ENCODE measurements at places on chromosomes 6 and 20.

GRCh38 chr6:21855811-21856455 is 262.4 kb downstream of the SOX4 start:
- DNase-seq, result no peak

DNA sequence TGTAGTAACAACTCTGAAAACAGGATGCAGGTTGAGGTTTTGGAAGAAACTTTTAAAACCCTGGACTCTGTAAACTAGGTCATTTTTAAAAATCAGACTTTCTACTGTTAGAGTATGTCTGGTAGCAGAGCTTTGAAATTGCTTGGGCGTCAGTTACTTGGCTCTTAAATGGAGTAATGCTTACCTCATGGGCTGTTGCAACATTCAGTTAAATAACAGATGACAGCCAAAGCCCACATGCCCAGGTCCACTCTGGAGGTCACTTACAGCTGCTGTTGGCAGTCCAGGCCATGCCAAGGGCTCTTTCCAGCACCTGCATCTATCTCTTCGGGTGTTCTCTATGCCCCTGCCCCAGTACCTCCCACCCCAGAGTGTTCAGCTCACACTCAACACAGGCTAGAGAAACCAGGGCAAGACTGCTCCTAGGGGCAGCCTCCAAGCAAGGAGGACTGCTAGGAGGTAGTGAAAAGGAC is 96.4 kb downstream of the BANF2 start:
- no peak for DNase-seq

DNA sequence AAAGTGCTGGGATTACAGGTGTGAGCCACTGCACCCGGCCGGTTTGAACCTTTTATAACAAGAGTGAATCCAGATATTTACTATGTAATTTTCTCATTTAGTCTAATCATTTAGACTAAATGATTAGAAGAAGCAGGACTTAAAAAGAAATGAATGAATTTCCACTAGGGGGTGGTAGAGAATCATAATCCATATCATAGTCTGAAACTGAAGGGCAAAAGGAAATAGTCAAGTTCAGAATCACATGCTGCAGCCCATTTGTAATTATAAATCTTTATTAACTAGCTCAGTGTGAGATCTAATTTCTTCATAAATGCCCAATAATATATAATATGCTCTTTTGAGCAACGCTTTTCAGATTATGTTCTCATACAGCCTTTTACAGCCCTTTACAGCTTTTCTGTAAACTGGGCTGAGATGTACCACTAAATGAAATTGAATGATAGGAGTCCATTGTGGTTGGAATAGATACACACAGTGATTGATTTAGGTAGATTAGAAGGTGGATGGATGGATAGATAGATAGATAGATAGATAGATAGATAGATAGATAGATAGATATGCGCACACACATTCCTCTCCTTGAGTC is 31.8 kb downstream of the PSMB9 start:
- DNase-seq, result no peak

GRCh38 chr20:25136643-25137559 is 55.0 kb upstream of the VSX1 start:
- no peak for DNase-seq

GRCh38 chr6:170024940-170025339 is 265.9 kb downstream of the DLL1 start:
- no peak for DNase-seq

DNA sequence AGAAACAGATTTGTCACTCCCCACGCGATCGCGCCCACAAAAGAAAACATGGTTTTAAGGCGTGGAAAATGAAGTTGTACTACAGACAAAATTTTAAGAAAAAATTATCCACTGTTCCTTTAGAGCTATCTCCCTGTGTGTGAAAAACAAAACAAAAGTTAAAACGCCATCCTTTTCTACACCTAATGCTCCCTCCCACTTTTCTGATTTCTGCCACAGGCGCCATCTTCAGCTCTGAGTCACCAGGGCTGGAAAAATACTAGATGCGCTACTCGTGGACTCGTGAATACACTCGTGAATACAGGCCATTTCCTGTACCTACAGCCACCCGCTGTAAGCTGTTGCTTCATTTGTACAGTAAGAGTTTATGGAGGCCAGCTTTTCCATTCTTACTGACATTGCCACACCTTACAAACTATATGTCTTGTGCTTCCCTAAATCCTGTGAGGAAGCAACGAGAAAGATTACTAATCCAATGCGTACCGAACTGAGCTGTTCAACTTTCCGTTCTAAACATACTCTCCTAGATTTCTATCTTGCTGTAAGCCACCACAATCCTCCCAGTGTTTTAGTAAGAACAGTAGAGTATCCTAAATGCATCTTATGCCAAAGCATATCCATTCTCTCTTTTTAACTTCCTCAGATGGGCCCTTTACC is 773 bp upstream of the AHI1 start:
- peak; percentile 52 for DNase-seq

DNA sequence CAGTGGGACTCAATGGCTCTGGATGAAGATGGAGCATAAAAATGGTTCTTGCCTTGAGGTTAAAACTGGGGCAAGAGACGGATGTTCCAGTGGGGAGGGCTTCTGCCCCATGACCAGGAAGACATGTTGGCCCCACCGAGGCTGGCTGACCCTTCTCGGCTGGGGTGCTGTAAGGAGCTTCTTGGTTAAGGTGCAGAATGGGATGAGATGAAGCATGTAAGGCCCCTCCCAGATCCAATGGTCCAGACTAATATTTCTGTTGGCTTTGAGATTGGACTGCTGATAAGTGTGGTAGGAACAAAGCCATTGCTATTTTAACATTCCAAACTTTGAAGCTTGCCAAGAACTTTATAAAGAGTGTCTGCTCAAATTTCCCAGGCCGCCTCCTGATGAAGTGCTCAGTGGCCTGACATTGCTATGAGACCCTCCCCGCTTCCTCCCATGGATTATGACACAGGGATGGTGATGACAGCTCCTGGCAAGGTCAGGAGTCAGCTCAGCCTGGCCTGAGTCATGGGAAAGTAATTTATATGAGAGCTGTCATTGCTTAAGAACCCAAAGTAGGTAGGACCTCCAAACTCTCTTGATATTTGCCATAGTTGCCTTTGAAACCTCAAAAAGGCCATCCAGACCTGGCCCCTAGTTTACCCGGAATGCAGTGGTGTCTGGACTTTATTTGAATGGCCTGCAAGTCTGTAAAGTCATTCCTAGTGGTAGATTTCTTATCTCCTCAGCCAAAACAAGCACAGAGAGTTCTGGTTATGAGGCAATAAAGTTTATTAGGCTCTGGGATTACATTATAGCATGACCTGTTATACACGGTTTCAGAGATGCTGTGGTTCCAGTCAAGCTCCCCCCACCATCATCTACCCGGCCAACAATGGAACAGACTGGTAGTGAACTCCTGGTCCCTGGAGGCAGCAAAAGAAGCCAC is 55.2 kb downstream of the TGM2 start:
- no peak for DNase-seq

DNA sequence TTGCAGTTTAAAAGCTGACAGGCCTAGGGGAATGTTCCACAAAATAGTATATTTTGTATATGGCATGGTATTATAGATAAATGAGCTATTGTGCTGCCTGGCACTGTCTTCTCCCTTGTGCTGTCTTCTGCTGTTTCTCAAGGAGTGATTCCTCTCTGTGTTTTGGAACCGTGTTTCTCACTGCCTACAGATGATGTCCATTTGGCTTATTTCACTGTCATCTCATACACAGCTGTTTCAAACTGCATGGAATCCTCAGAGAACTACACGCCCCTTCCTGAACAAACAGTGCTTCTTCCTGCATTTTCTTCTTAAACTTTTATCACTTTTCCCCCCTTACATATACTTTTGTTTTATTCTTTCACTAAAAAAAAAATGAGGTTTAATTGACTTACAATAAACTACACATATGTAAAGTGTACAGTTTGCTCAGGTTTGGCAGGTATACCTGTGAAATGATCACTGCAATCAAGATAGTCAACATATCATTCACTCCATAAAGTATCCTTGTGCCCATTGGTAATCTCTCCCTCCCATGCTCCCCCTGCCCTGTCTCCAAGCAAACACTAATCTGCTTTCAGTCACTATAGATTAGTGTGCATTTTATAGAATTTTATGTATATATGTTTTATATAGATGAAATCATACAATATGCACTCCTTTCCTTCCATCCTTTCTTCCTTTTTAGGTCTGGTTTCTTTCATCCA is 43.0 kb downstream of the CBFA2T2 start:
- DNase-seq, result no peak

Measured in stimulated activated CD4-positive, alpha-beta T cell treated with anti-CD3 and anti-CD28 coated beads, Interleukin-1b, Interleukin-23, amount 100 ng/mL, for 4 hours (primary cell).